ENCODE measurements at places on chromosomes 12 and 14.

- no peak for DNase-seq
Measured at GRCh38 chr12:47264951-47265350, 185.2 kb upstream of the AMIGO2 start.

GRCh38 chr12:70756791-70757190 is 119.6 kb upstream of the PTPRB start:
- no peak for DNase-seq

DNA sequence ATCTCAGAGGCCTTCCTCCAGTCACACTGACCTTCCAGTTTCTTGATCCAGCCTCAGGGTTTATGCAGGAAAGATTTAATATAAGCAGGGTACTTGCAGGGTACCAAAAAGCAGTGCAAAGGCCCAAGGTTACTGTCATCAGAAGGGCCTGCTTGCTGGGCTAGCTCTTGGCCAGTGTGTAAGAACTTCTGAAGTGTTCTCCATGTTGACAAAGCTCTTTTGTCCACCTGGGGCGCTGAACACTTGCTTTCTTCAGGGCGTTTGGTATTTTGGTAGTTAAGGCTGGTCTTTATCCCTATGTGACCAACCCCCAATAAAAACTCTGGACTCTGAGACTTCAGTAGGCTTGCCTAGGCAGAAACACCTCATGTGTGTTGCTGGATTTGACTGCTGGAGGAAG is 69.7 kb downstream of the ZC3H14 start:
- DNase-seq, result no peak

GRCh38 chr12:84874825-84875139 is 37.8 kb downstream of the SLC6A15 start:
- no peak for DNase-seq
